Liver (tissue), 10 donors: ENCODE measurements at places on chromosomes 6 and 20. TPM values are rescaled to one million over a fixed set of nuclear protein-coding genes. Genes with fewer than 3 reads are reported as not detected.

Gene CDK19
- 1.8 TPM for polyA plus RNA-seq

Gene RPS18
- 1,309 TPM for polyA plus RNA-seq

Gene ERVFRD-1
- polyA plus RNA-seq: 0.07 TPM

Gene LY6G6F
- not detected for polyA plus RNA-seq

Gene OR12D3
- not detected for polyA plus RNA-seq

Gene TTK
- polyA plus RNA-seq: 0.70 TPM

- H3K36me3 ChIP-seq: no peaks in the 10 kb centered on the region
- peaks cover 42% of the 10 kb centered on the region for H3K4me1 ChIP-seq
- H3K27me3 ChIP-seq: no peaks in the 10 kb centered on the region
- H3K27ac ChIP-seq: no peak overlapping the region
- no peak overlapping the region for H3K4me3 ChIP-seq
Measured at GRCh38 chr6:16671302-16672289, 89.7 kb downstream of the ATXN1 start.

GRCh38 chr6:87174078-87174579, 18.8 kb downstream of the ZNF292 start:
- H3K36me3 ChIP-seq: no peaks in the 10 kb centered on the region
- peaks cover 5% of the 10 kb centered on the region for H3K4me1 ChIP-seq
- H3K4me3 ChIP-seq: no peak overlapping the region
- DNase-seq: no peak
- H3K27me3 ChIP-seq: no peaks in the 10 kb centered on the region
- no peak overlapping the region for H3K27ac ChIP-seq

DNA sequence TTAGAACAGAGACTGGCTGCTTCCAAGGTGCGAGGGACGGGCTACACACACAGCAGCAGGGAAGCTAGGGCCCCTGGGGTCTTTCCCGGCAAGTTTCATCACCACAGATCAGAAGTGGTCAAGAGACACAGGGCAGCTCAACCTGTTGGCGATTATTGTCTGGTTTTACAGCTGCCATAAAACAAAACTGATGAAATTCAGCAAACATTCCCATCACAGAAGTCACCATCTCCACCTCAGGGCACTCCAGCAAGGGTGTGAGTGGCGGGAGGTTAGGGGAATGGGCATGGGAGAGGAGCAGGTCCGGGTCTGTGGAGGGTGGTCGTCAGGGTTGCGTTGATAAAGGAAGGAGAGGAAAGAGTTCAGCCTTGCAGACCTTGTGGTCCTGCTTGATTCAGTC, 91.0 kb downstream of the PXDC1 start:
- no peaks in the 10 kb centered on the region for H3K4me1 ChIP-seq
- no peaks in the 10 kb centered on the region for H3K27me3 ChIP-seq
- no peaks in the 10 kb centered on the region for H3K36me3 ChIP-seq
- no peak for DNase-seq
- no peak overlapping the region for H3K27ac ChIP-seq

GRCh38 chr6:97586344-97586743, 303.3 kb upstream of the MMS22L start:
- no peak for DNase-seq
- no peak overlapping the region for H3K27ac ChIP-seq
- H3K4me1 ChIP-seq: no peaks in the 10 kb centered on the region
- H3K4me3 ChIP-seq: no peak overlapping the region

DNA sequence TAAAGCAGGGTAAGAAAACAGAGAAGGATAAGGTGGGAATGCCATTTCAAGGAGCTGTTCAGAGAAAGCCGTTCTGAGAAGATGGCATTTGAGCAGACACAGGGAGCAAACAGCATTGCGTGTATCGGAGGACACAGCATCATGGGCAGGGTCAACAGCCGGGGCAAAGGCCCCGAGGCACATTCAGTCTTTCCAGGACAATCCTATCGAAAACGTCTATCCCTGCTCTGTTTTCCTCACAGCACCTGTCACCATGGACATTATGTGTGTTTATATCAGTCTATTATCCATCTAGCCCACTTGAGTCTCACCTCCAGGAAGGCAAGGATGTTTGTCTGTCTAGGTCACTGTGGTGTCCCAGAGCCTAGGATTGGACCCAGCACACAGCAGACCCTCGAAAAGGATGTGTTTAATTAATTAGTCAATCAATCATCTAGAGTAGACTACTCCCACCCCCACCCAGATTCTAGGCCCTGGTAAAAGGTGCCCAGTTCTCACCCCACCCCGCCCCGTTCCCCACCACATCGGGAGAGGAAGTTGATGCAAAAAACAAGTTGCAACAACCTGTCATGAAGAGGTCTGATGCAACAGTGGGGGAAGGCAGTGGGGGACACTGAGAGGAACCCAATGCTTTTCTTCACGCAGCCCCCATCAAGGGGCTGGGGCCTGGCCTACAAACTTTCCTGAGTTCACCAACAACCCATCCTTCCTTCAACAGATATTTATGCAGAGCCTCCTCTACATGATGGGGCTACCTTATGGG, 66.6 kb downstream of the PREX1 start:
- no peaks in the 10 kb centered on the region for H3K36me3 ChIP-seq
- no peak overlapping the region for H3K4me3 ChIP-seq
- peak overlapping the region; percentile 60 for H3K27ac ChIP-seq
- no peak for DNase-seq
- H3K27me3 ChIP-seq: no peaks in the 10 kb centered on the region
- no peaks in the 10 kb centered on the region for H3K4me1 ChIP-seq

DNA sequence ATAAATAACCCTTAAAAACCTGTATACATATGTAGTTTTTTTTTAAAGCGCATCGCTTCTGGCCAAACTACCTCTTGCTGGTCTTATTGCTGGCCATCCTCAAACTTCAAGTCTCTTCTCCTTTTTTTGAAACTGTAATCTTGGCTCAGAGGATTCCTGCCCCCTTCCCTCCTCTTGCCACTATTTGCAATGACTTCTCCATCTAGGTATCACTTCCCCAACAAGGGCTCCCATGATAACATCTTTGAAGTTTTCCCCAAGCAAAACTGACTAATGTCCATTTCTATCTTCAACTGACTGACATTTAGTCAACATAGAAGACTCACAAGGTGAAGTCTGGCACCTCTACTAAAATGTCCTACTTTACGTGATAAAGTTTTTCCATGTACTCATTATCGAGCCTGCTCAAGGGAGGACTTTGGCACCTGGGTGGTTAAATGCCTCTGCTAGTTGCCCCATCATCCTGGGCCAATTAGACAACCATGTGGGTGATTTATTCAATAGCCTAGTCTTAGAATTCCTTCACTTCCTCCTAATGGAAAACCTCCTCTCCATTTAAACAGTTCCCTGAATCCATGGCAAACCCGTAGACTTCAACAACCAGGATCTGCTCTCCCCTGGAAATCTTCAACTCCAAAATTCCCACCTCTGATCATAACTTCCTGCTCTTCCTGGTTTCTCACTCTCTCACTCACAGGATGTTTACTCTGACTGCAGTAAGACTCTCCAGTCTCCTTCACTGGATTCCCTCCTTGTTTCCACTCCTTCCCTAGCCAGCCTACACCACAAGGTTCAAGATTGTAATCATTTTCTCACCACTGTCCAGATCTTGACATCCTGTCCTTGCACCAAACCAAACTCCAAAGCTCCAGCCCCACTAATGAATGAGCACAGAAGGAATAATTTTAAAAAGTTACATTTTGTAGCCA, 9.4 kb upstream of the PLAGL1 start:
- H3K4me1 ChIP-seq: no peaks in the 10 kb centered on the region
- no peaks in the 10 kb centered on the region for H3K27me3 ChIP-seq
- H3K36me3 ChIP-seq: no peaks in the 10 kb centered on the region
- H3K27ac ChIP-seq: no peak overlapping the region

DNA sequence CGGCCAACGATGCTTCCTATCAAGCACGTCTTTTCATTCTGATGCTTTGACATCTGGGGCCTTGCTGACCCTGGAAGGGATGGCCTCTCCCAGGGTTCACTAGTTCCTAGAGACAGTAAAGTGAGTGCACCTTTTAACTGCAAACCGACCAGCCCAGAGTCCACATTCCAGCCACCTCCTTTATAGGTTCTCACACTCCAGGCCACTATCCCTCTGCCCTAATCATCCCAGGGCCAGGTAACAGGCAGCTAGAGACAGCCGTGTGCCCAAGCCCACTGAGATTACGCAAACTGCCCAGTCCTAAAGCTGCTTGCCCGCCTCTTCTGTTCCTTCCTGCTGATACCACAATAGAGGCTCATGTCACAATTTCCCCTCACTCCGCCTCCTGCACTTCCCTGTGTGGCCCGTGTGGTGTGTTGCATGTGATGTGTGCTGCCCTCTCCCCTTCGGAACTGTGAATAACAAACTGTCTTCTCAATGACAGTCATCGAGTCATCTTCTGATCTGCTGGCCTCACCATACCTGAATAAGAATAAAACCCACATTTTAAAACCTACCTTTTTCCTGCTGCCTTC, 123.7 kb upstream of the EXOC2 start:
- no peaks in the 10 kb centered on the region for H3K36me3 ChIP-seq
- no peaks in the 10 kb centered on the region for H3K27me3 ChIP-seq
- H3K27ac ChIP-seq: no peak overlapping the region
- no peak for DNase-seq
- no peaks in the 10 kb centered on the region for H3K4me1 ChIP-seq
- H3K4me3 ChIP-seq: no peak overlapping the region

DNA sequence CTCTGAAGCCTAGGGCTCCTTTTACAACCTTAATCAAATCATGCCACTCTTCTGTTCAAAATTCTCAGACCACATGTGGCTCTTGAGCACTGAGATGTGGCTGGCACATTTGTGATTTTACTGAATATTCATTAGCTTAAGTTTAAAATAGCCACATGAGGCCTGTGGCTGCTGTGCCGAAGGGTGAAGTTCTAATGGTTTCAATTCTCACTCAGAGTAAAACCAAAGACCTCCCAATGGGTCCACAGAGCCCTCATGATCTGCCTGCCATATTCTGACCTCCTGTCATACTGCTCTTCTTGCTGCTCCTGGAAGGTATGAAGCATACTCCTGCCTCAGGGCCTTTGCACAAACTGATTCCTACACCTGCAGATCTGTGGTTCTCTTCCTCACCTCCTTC, 7.8 kb upstream of the CST3 start:
- no peaks in the 10 kb centered on the region for H3K4me1 ChIP-seq
- DNase-seq: no peak
- no peak overlapping the region for H3K4me3 ChIP-seq
- no peak overlapping the region for H3K27ac ChIP-seq
- H3K36me3 ChIP-seq: no peaks in the 10 kb centered on the region

GRCh38 chr6:43825187-43826115, 55.4 kb downstream of the VEGFA start:
- DNase-seq: no peak
- H3K36me3 ChIP-seq: no peaks in the 10 kb centered on the region
- no peaks in the 10 kb centered on the region for H3K27me3 ChIP-seq
- no peak overlapping the region for H3K4me3 ChIP-seq
- H3K27ac ChIP-seq: peak overlapping the region; percentile 58

DNA sequence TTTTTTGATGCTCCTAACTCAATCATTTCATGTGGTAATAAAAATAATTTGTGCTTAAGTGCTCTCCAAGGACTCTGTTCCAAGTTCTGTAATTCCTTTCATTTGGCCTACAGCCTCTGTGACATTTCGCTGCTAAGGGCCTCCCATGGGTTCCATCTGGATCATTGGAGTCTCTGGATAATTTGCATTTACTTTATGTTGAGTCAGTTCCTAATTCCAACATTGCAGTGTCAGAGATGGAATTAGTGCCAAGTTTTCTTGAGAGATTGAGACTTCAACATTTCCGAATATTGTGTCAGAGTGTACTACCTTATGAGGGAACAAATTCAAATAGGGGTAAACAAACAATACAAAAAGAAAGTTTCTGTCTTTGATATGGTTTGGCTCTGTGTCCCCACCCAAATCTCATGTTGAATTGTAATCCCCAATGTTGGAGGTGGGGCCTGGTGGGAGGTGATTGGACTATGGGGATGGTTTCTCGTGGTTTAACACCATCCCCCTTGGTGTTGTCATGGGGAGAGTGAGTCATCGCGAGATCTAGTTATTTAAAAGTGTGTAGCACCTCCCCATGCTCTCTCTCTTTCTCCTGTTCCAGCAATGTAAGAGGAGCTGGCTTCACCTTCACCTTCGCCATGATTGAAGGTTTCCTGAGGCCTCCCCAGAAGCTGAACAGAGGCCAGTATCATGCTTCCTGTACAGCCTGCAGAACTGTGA, 244.1 kb upstream of the TBX18 start:
- no peak for DNase-seq
- no peaks in the 10 kb centered on the region for H3K36me3 ChIP-seq
- peaks cover 2% of the 10 kb centered on the region for H3K27me3 ChIP-seq
- no peak overlapping the region for H3K4me3 ChIP-seq
- no peak overlapping the region for H3K27ac ChIP-seq

DNA sequence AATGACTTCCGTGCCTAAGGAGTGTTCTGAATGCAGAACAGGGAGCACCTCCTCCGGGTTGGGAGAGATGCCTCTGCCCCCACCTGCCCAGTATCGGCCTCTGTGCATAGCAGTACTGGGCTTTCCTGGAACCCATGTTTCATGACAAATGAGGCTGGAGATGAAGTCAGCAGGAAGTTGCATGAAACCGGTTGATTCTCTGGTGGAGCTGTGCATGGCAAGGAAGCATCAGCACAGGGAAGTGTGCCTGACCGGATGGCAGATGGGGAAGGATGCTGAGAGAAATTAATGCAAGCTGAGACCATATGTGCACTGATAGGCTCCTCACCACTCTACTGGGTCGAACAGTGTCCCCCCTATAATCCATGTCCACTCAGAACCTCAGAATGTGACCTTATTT, 155.5 kb downstream of the CDH26 start:
- no peaks in the 10 kb centered on the region for H3K4me1 ChIP-seq
- DNase-seq: no peak
- H3K27ac ChIP-seq: no peak overlapping the region
- no peaks in the 10 kb centered on the region for H3K36me3 ChIP-seq

GRCh38 chr6:143236151-143236798, 175.6 kb downstream of the AIG1 start:
- H3K4me1 ChIP-seq: peaks cover 6% of the 10 kb centered on the region
- H3K27ac ChIP-seq: no peak overlapping the region
- H3K36me3 ChIP-seq: no peaks in the 10 kb centered on the region

DNA sequence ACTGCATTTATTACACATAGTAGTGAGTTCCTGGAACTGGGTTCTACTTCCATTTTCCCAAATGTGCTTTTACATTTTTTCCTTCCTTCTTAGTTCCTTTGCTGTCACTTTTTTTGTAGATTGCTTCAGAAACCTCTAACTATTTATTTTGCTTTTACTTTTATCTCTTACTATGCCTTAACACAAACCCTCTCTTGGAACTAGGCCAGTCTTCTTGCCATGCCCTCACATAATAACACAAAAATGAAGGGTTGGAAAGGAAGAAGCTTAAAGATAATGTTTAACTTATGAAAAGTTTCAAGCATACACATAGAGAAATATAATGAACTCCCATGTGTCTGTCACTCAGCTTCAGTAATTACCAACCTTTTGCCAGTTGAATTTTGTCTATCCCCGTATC, 27.1 kb downstream of the TOP1 start:
- no peak overlapping the region for H3K4me3 ChIP-seq
- no peak for DNase-seq
- no peak overlapping the region for H3K27ac ChIP-seq
- peaks cover 13% of the 10 kb centered on the region for H3K4me1 ChIP-seq
- no peaks in the 10 kb centered on the region for H3K36me3 ChIP-seq
- no peaks in the 10 kb centered on the region for H3K27me3 ChIP-seq
